ENCODE measurements at places on chromosomes 1 and 21.

DNA sequence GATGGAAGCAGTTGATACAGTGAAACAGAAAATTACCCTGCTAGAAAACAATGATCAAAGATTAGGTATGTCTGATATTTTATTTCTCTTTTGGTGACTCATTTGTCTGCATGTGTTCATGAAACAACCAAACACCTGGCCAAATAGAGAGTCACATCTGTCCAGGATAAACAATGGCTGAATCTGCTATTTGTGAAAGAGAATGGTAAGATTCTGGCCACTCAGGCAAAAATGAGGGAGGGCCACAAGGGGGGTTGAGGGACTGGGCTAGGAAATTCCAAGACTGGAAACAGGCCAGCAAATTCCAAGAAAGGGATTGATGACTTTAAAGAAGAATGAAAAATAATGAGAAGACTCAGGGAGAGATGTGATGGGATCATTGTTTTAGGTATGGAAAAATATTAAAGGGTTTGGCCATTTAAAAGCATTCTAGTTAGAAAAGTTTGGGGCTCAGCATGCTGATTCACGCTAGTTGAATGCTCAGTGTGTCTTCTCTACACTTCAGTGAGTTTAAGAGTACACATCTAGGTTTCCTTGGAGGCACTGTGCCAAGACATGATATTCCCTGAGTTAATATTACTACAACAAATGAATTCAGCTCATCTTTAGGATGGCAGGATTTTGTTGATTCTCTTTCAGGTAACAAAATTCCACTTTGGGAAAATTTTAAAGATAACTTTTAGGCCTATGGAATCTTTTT is 44.9 kb downstream of the TRAF5 start:
- DNase-seq = no peak

DNA sequence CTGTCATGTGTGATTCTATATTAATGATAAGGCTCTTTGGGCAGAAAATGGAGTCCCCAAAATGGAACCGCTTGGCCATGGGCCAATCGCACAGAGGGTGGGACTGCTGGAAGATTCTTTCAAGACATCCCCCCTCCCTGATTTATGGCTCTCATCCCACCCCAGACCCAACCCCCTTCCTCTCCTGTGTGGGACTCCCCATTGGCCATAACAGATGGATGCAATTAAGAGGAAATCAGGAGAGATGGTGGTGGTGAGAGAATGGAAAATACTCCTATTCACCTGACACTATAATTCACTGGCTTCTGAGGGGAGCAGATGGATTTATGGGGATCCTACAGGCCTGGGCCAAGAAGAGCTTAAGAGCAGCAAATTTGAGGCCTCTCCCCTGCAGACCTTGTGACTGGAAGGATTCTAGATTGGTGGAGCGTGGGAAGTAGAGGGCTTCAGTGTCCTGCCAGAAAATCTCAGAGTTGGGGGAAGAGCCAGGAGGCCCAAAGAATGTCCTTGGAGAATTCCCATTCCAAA is 1.7 kb downstream of the IGFN1 start:
- DNase-seq = no peak

DNA sequence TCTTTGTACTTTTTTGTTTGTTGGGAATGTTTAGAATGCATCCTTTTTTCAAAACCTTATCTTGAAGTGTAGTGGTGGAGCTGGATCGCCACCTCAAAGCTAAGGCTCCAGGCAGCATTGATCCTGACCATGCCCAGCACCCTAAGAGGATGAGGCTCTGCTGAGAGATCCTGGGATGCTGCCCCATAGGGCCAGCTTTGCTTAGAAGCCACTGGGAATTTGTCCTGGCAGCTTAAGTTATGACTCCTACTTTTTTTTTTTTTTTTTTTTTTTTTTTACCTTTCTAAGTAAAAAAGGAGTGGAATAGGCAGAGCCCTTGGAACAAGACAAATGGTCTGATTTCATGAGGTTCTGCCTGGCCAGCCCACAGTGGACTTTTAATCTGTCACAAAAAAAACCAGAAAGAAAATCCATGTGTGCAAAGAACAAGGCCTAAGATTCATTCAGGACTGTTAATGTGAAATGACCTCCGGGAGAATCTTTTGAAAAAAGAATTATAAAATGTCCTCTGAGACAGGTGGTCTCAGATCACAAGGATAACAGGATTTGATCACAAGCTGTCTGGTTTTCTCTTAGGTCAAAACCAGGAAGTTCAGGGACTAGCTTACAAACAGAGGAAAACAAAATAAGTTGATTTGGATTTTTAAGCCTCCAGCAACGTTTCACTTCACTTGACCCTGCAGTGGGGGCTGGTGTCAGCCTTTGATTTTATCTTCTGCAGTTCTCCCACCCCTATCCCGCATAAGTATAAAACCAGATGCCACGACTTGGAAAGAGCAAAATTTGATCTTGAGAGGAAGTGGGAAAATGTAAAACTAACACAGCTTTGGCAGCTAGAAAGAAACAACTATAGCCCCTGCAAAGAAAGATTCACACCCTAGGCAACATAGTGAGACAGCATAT is 25.9 kb upstream of the RAP1A start:
- DNase-seq = no peak

- DNase-seq = no peak
Measured at GRCh38 chr1:55526716-55527115, 311.6 kb upstream of the USP24 start.

- DNase-seq = no peak
Measured at GRCh38 chr21:35775778-35776544, 284.4 kb downstream of the SETD4 start.

- DNase-seq = no peak
Measured at GRCh38 chr21:21101911-21102310, 103.7 kb downstream of the NCAM2 start.

DNA sequence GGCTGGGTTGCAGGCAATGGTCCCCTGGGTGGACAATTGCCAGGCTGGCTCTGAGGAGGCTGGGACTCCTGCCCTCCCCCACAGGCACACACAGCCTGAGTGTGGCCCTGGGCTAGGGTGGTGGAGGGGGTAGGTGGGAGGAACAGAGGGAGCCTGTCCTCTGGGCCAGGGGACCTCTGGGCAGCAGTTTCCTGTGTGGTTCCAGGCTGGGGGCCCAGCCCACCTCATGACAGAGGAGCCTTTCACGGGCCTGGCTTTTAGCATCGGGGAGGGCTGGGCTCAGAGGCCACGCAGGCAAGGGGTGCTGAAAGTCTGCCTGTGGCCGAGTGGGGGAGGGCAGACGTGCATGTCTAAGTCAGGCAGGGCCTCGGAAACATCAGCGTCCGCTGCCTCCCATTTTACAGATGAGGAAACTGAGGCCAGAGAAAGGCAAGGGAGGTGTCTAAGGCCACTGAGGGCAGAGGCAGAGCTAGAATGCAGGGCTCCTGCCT is 7.0 kb downstream of the EXTL1 start:
- no peak for DNase-seq

DNA sequence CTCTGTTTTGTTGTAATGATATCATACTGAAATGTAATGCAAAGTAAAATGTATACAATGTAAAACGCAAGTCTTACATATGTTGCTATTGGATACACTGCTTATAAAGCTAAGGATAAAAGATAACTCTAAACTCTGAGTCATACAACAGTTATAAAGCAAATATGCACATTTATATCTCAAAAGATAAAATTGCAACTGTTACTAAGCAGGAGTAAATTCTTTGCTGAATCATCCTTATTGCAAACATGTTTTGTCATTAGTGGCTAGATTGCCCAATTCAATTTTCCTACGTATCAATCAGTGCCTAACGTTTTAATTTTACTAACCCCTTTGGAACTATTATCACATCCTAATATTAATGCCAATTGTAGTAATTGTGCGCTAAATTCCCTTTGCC is 762.9 kb downstream of the LTN1 start:
- DNase-seq = no peak

- DNase-seq = no peak
Measured at GRCh38 chr1:52590266-52590665, 11.9 kb upstream of the GPX7 start.

DNA sequence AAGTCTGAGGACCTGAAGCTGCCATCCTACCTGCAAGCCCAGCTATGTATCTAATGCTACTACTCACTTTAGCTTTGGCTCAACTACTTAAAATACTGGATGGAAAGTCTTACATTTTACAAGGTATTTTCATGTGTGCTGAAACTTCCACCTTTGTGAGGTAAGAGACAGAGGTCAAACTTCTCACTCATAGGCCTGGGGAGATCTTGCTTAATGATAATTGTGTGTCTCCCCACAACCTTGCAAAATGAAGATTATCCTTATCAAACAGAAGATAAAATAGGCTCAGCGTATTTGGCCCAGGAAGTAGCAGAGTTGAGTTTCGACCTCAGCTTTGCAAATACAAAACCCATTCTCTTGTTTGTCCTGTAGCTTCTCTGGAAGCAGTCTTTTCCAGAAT is 63.7 kb downstream of the CENPF start:
- DNase-seq = no peak

DNA sequence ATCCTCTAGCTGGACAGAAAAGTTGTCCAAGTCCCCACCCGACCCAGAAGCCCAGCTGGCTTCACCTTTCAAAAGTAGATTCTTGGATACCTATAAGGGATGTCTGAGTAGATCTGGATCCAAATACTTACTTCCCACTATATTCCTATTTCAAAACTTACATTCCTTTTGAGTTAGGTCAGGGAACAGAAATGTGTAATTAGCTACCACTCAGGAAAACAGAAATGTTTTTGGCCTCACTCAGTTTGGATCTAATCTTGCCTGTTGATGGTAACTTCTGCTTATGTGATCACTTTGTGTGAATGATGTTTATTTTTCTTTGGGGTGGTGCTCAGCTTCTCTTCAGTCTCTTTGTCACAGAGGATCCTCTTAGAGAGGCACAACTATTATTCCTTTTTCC is 814.4 kb upstream of the RGS18 start:
- no peak for DNase-seq

DNA sequence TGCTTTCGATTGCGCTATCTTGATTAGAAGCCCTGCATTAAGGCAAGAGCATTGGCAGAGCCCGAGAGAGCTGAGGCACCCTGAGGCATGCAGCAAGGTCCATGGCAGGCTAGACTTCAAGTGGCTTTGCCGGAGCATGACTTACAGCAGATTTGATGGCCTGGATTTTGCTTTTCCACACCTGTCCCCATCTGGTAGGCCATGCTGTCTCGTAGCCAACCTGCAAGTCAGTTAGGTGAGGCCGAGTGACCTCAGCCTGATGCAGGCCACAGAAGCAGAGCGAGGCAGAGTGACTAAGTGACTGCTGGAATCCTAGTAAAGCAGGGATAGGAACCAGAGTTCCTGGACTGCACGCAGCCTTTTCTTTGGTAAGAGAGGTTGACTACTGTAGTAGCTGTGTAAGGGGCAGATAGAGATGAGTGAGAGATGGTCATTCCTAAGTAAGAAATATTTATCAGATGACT is 148.9 kb downstream of the PBX1 start:
- no peak for DNase-seq

GRCh38 chr21:20253261-20253660 is 744.9 kb upstream of the NCAM2 start:
- no peak for DNase-seq

DNA sequence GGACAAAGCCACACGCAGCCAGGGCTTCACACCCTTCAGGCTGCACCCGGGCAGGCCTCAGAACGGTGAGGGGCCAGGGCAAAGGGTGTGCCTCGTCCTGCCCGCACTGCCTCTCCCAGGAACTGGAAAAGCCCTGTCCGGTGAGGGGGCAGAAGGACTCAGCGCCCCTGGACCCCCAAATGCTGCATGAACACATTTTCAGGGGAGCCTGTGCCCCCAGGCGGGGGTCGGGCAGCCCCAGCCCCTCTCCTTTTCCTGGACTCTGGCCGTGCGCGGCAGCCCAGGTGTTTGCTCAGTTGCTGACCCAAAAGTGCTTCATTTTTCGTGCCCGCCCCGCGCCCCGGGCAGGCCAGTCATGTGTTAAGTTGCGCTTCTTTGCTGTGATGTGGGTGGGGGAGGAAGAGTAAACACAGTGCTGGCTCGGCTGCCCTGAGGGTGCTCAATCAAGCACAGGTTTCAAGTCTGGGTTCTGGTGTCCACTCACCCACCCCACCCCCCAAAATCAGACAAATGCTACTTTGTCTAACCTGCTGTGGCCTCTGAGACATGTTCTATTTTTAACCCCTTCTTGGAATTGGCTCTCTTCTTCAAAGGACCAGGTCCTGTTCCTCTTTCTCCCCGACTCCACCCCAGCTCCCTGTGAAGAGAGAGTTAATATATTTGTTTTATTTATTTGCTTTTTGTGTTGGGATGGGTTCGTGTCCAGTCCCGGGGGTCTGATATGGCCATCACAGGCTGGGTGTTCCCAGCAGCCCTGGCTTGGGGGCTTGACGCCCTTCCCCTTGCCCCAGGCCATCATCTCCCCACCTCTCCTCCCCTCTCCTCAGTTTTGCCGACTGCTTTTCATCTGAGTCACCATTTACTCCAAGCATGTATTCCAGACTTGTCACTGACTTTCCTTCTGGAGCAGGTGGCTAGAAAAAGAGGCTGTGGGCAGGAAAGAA is 8.1 kb downstream of the PSRC1 start:
- no peak for DNase-seq

- peak; percentile 65 for DNase-seq
Measured at GRCh38 chr21:31580866-31581276, 78.6 kb upstream of the SOD1 start.

- no peak for DNase-seq
Measured at GRCh38 chr1:88526456-88526855, 157.6 kb upstream of the PKN2 start.

All from memory B cell (primary cell).